ENCODE measurements at places on chromosomes 11 and 22. TPM values are rescaled to one million over a fixed set of nuclear protein-coding genes. Genes with fewer than 3 reads are reported as not detected.

GRCh38 chr11:126544108-126545056 is 188.9 kb downstream of the ST3GAL4 start:
- peak; percentile 20 for DNase-seq

GRCh38 chr11:134207538-134208239 is 16.1 kb downstream of the NCAPD3 start:
- DNase-seq, result peak; percentile 56

KRTAP5-7 gene
- total RNA-seq, result not detected

GRCh38 chr11:108601150-108601549 is 7.6 kb upstream of the EXPH5 start:
- no peak for DNase-seq

- no peak for DNase-seq
Measured at GRCh38 chr11:102283116-102283485, 34.2 kb upstream of the BIRC3 start.

SLC37A2 gene
- total RNA-seq, result 0.70 TPM

DNA sequence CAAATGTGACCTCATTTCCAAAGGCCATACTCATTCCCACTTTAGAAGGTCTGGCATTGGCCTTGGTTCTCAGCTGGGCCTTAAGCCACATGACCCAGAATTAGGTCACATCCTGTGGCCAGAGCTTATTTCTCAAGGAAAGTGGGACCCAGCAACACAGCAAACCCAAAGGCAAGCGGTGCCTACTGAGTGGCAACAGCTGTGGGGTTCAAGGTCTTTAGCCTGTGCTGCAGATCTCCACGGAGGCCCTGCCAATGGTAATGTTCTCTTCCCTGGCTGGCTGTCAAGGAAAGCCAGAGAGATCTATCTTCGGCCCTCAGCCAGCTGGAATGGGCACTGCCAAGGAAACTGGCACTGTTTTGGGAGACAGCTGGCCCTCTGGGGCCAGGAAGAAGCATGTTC is 41.5 kb upstream of the TP53I11 start:
- no peak for DNase-seq

SLC17A6 gene
- total RNA-seq, result not detected

DNA sequence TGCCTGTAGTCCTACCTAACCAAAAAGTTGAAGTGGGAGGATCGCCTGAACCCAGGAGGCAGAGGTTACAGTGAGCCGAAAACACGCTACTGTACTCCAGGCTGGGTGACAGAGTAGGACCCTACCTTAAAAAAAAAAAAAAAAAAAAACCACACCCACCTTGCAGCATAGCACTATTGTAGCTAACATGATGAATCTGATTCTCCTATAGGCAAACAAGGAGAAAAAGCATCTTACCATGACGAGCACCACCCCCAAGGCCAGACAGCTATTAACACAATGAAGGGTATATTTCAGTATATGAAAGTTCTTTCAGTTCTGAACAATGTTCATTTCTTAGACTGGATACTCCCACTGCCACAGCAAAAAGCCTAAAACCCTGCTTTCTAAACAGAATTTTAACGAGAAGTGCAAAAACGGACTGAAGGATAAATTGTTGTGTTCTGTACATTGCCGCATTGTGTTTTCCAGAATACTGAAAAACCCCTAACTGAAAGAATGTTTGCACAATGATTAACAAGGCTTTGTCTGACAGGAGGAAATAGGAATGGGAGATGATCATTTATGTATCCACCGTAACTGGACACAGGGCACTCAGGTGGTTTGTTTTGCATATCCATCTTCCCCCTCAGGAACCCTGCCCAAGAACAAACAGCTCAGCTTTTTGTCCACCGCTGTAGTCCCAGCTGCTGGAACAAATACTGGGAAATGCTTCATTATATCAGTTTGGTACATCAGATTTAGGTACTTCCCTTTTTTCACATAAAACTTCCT is 8.9 kb downstream of the PISD start:
- DNase-seq, result no peak

C11orf52 gene
- total RNA-seq, result 0.47 TPM

DNA sequence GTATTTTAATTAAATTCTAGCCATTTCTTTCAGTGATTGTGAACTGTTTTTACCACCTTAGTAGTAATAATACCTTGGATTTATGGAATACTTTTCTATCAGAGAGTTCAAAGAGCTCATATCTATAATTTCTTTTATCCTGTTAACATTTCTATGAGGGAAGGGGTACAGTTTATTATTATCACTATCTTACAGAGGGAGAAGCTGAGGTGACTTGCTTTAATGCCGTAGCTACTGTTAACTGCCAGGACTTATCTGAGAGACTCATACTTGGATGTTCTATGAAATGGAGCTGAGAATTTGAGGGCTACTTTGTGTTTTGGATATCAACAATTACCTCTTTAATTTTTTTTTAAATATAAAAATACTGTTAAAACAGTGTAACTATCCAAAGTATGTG is 3.3 kb downstream of the REXO2 start:
- DNase-seq, result no peak

DNA sequence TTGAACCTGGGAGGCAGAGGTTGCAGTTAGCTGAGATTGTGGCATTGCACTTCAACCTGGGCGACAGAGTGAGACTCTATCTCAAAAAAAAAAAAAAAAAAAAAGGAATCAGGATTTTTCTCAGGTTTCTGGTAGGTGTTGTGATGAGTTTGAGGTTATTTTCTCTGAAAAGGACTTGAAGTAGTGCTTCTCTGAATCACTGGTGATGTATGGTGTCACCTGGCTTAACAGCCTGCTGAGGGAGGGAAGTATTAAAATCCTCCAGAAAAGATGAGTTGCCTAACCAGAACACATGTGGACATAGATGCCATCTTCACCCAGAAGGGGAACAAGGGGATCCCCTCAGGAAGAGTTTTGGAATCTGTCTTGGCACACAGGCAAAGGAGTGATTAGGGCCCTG is 20.1 kb downstream of the SMARCB1 start:
- no peak for DNase-seq

- no peak for DNase-seq
Measured at GRCh38 chr11:11169715-11170351, 183.2 kb downstream of the CSNK2A3 start.

RAG2 gene
- total RNA-seq, result not detected

POU2AF3 gene
- not detected for total RNA-seq

DNA sequence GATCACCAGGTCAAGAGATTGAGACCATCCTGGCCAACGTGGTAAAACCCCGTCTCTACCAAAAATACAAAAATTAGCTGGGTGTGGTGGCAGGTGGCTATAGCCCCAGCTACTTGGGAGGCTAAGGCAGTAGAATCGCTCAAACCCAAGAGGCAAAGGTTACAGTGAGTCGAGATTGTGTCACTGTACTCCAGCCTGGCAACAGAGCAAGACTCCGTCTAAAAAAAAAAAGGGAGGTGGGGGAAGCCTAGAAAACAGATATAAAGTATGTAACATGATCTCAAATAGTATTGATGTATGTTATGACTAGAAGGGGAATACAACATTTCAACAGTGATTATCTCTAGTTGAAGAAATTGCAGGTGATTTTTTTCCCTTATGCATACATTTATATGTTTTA is 61.4 kb downstream of the SLC1A2 start:
- DNase-seq, result no peak

DNA sequence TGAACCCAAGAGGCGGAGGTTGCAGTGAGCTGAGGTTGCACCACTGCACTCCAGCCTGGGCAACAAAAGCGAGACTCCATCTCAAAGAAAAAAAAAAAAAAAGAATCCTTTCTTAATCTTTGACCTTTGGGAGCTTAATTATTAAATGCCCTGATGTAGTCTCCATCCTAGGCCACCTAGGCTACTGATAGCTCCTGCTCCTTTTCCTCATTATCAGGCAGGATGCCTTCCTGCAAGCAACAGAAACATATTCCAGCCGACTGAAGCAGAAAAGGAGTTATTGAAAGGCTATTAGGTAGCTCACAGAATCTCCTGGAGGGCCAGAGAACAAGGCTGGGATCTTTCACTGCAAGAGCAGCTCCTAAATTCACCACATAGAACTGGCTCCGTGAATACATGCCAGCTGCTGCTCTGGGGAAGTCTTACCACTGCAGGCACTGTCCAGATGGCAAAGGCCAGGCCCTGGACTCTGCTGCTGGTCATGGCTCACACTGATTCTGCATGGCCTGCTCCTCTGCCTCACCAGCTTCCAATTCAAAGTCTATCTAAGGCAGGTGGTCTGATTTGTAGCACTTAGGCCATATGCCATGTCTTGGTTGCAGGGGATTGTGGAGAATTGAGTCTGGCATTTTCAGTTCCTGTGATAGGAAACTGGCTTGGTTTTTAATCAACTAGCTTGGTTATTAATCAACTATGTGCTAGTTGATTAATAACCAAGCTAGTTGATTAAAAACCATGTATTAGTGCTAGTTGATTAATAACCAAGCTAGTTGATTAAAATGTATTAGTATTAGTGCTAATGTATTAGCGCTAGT is 26.0 kb upstream of the POLD3 start:
- DNase-seq, result no peak

CD3D gene
- total RNA-seq, result not detected

OR51B4 gene
- total RNA-seq, result not detected

- DNase-seq, result no peak
Measured at GRCh38 chr11:34327804-34328631, 29.8 kb downstream of the ABTB2 start.

DNA sequence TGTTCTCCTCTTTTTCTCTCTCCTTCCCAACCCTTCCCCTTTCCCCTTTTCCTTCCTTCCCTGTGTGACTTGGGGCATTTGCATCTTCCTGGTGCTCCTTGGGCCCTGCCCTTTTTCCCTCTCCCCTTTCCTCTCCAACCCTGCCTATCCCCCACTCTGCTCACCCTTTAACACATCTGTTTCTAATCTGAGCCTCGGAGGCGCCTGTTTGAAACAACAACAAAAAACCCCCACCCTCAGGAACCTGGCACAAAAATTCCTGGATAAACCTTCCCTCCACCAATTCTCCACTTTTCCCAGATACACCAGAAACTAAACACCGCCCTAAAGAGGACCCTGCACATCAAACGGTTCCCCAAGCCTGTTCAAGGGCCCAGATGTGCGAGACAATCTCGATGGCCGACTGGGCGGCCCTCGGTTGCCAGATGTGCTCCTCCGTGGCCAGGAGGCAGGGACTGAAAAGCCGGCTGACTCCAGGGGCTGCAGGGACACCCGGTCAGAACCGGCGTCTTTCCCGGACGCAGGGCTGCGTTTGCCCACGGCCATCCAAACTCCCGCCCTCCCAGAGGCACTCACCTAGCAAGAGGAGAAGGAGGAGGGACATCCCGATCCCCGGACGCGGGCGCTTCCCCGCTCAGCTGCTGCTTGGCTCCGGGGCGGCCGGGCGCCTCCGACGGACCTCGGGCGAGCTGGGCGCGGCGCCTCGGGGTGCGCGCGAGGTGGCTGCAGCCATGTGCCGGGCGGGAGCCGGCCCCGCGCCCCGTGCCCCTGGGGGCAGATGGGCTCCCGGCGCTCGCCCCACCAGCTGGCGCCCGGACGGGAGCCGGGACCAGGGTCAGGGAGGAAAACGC is 486 bp downstream of the CLMP start:
- DNase-seq, result no peak

TMEM191B gene
- 1.9 TPM for total RNA-seq
